ENCODE measurements at places on chromosomes 12 and 14.

DNA sequence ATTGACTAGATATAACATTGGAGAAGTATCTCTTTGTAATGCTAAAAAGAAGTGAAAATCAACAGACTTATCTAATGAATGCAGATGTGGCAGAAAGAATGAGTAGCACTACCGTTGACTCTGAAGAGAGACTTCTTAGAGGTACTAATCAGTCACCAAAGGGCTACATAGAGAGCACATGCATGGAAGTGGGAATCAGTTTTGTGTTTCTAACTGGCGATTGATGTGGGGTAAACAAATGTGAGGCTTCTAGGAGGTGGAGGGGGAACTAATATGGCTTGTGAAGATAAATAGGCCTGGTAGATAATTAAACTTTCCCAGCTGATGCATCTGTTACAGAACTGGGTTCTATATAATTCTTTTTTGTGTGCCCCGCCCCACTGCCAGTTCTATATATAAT is 10.5 kb downstream of the COCH start:
- DNase-seq = no peak

GRCh38 chr12:45235087-45236025 is 19.5 kb downstream of the ANO6 start:
- no peak for DNase-seq

DNA sequence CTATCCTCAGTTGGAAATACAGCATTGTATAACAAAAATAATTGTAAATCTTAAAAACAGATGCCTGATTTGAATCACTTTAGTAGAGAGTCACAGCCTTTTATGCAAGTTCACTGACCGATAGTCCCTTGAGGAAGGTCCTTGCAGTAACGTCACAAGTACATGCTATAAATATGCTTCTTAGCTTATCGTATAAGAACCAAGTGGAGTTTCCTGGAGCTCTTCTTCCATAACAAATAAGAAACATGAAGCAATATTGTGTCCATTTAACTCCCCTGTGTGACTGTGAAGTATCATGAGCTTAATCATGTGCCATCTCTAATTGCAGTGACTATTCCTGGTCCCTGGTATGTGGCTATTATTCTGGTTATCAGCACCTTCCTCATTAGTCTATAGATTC is 107.9 kb downstream of the SLC38A4 start:
- DNase-seq = no peak

GRCh38 chr14:75548544-75548943 is 26.3 kb downstream of the BATF start:
- no peak for DNase-seq

DNA sequence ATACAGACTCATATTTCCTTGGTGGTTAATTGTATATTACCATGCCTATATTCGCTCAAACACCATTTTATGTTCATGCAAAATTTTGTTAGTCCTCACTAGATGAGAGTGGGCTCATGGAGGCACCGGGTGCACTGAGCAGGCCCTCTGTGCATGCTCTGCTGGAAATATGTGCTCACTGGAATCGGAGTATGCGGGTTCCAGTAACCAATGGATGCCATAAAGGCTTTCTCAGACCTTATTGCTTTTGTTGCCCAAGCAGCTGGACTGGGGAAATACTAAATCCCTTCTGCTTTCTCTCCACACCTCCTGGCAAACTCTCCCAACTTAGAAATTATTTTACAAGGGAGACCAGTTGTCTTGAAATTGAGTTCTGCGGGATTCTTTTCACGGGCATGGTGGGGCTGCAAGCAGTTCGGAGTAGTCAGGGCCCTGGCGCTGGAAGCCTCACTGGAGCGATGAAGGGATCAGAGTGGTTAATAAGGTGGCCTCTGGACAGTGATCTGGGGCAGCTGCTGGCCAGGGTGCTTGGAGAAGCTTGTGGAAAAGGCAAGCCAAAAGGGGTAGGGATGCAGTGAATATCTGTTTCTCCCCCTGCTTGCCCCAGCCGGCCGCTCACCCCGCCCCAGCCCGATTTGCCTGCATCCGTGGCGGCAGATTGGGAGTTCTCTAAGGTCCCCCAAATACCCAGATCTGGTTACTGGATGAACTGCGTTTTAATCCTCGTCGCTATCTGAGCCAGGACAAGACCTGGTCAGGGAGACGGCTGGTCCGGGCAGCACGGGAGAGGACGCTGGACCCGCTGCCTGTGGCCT is 7.4 kb upstream of the HOXC6 start:
- no peak for DNase-seq

DNA sequence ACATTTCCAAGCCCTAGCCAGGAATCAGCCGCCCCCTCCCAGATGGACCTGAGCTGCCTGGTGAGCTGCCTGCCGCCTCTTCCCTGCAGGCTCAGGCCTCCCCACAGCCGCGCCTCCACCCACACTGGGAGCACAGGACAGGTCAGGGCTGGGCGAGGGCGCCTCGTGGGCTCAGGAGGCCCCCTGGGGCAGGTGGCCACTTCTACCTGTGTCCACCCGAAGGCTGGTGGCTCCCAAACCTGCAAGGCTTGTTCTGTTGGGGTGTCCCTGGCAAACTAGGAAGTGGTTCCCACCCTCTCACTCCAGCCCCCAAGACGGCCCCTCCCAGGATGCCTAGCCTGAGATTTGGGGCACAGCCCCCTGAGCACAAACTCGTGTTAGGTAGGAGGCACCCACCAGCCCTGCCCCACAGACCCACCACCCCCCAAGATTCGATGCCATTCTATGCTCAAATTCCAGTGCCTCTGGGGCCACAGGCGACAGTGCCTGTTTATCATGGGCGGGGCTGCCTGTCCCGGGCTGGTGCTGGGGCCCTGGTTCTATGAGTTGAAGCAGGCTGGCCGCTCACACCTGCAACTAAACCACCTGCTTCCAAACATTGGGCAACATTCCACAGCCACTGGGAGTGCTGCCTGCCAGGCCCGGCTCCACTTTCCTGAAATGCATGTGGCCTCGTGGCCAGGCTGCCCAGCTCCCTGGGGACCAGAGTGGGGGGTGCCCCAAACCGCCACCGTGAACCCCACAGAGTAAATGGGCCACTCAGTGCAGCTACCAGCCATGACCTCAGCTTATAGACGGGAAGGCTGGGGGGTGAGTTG is 6.8 kb downstream of the MMP17 start:
- no peak for DNase-seq

DNA sequence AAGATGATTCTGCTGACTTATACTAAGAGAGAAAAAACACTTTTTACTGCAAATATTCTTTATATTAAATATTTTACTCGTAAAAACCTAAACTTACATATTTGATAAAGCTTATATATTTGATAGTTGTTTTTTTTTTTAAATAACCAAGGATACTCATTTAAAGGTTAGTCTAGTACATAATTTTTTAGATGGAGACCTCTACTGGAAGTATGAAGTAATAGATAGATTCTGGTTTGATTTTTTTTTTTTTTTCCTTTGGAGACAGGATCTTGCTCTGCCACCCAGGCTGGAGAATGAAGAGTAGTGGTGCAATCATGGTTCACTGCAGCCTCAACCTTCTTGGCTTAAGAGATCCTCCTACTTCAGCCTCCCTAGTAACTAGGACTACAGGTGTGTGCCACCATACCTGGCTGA is 16.4 kb downstream of the ARID2 start:
- no peak for DNase-seq

DNA sequence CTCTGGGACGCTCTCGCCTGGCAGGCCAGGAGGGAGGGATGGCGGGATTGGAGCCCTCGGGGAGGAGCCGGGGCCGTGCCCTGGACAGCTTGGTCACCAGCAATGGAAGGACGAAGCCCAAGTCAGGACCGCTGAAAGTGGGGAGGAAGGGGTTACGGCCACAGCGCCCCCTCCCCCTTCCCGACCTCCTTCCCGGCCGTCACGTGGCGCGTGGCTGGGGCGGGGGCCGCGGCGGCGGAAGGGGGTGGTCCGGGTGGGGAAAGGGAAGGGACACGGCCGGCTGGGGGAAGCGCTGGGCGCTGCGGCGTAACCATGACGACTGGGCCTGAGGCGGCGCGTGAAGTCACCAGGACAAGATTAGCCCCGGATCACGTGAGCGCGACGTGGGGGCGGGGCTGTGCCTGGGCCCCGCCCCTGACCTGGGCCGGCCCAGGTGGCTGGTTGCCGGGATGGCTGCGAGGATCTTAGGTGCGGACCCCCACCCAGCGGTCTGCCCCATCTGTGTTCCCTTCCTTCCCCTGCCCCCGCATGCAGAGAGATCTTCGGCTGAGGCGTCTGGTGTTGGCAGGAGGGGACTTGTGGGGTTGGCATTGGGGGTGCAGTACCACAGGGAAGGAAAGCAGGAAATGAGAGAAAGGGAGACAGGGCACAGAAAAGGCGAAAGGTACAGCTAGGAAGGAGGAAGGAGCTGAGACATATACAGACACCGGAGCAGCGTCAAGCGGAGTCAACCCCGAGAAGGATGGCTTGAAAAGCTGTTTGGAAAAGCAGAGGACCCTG is 6.2 kb downstream of the MAP3K12 start:
- DNase-seq = peak; percentile 67

DNA sequence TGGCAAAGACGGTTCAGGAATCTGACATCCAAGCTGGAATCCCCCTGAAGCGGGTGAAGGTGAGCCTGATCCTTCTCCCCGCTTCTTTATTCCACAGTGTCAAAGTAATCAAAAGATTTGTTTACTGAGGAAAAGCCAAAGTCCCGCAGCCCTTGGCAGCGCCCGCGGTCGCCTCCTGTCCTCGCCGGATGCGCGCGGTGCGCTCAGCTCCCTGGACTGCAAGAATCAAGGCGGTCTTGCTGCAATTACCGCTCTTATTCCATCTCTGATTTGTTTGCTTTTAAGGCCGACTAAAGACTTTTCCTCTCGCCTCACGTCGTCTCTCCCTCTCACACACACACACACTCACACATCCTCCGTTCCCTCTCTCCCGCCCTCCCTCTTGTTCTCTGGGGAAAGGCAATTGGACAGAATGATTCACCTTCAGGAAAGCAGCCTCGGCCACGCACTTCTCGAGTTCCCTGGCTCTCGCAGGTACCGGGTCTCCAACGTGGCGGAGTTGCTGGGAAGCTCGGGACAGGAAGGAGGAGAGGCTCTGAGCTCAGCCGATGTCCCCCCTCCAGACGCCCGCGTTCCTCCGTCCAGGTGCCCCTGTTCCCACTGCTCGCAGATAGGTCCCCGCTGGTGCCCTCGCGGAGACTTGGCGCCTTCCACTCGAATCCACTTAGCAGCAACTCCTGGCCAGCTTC is 68.6 kb upstream of the USP15 start:
- DNase-seq = no peak

DNA sequence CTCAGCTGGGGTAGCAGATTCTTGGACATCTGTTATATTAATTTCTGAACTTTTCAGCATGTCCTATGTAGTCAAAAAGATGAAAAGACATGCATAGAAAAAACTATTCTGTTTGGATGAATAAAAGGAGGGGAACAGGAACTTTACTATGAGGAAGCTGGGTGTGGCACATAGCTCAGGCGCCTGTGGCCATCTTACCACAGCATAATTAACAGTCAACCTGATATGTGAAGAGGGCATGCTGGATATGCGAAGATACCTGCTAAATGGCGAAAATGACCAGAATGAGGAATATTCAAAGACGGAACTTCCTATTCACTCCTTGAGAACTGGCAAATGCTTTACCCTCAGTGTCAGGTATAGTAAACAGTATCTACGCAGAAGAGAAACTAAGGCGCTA is 18.4 kb downstream of the SETD3 start:
- DNase-seq = no peak

DNA sequence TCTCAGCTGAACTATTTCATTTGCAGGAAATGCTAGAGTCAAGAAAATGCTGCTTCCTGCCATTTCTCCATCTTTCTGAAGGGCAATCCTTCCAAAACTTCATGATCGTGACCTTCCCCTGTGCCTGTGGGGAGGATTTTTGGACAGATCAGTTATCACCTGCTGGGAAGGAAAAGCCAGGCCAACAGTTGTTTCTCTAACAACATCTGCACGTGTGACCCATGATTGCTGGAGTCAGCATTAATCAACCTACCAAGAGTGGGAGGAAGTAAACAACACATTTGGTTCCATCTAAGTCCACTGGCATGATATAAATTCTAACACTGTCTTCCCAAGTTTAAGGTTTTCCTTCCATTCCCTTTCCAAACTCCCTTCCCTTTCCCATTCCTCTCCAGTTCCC is 172.7 kb downstream of the APAF1 start:
- DNase-seq = no peak

GRCh38 chr14:104080376-104081260 is 4.9 kb upstream of the ASPG start:
- no peak for DNase-seq

- no peak for DNase-seq
Observed at GRCh38 chr14:50534997-50535396, 2.6 kb upstream of the MAP4K5 start.

DNA sequence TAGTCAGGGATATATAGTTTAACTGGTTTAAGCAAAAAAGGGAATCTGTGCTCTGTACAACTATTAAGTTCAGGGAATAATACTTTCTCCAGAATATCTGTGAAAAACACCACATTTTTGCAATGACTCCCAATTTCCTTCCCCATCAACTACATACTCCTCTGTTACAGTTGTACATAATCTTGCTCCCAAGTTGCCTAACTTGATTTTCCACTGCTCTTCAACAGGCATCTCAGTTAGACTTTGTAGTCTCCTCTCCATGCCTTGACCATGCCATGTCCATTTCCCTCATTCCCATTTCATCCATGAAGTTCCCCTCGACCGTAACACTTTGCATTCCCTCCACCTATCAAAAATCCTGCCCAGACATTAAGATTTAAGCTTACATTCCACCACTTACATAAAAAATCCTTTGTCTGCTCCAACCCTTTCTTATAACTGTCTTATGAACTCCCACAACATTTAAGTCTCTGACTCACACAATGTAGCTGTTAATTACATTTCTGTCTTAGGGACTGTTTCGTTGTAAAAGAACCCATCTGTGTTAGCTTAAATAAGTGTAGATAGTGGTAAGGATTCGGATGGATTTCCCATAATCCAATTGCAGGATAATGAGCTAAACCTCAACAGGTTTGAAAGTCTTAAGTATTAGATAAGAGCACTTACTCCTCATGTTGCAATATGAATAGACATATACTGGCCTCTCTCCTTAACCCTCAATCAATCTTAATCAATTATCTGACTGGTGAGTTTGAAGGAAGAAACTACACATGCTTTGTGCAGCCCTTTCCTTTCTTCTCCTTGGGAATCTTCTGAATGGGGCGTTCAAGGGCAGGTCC is 156.5 kb downstream of the PAWR start:
- DNase-seq = no peak

DNA sequence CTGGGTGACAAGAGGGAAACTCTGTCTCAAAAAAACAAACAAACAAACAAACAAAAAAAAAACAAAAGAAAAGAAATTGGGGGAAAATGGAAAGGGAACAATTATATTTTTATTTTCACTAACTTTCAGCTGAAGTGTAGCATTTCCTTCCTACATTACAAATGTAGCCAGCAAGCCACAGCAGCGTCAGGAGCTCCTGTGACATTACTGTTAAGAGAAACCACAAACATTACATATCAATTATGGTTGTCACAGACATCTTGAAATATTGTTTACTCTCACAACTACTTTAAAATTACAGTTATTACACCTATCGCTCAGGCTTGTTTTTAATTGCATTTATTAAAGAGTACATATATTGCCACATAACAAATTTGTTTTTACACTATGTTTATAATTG is 49.8 kb upstream of the SLC24A4 start:
- DNase-seq = no peak

GRCh38 chr14:74671789-74672188 is 41.1 kb downstream of the AREL1 start:
- DNase-seq = no peak

- DNase-seq = no peak
Observed at GRCh38 chr12:32139064-32139421, 32.4 kb downstream of the BICD1 start.
